ENCODE measurements at places on chromosomes 7 and 10.

DNA sequence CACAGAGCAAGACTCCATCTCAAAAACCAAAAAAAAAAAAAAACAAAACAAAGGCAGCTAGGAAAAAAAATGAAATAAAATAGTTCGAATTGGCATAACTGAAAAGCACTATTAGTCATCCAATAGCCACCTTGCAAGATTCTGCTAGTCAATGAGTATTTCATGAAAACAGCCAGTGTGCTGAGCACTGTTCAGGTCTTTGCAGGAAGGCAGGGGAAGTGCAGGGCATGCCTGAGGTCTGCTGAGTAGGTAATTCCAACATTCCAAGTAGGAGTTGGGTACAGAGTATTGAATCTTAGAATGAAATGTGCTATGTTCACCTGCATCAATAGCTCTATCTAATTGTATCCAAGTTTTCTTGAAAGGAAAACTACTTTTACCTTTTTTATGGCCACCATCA is 22.9 kb downstream of the ABRAXAS2 start:
- DNase-seq, result no peak

GRCh38 chr7:22074897-22075296 is 129.2 kb upstream of the CDCA7L start:
- no peak for DNase-seq

DNA sequence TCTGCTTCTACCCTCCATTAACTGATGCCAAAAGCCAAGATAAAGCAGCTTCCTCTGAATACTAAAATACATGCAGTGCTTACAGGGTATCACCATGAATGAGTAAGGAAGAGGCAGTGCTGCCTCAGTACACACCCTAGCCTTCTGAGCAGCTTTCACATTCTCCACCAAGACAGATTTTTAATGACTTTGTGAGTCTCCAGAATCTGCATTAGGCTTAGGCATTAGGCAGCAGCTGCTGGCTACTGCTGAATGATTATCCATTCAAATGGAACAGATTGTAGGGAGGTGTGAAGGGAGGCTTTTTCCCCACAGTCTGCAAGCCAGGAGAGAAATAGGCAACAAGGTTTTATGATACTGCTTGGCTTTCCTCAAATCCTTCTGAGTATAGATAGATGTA is 1226.7 kb upstream of the LRRN3 start:
- DNase-seq, result no peak

DNA sequence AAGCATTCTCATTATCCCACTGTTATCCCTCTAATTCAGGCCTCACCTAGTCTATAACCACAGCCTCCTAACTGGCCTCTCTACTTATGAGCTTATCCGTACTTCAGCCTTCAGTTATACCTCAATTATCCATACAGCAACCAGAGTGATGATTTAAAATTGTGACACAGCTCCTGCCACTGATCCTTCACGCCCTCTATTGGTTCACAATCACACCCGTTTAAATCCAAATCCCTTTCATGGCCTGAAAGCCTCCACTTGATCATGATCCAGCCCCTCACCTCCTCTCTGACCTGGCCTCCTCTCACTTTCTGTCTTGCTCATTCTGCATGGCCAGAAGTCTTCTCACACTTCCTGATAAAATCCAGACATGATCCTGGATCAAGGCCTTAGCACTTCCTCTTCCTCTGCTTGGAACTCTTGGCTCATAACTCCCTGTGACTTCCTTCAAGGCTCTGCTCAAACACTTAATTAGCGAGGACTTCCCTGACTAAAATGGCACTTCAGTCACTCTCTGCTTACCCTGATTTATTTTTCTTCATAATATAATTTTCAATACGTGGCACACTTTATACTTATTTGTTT is 19.0 kb upstream of the TMEM26 start:
- no peak for DNase-seq

DNA sequence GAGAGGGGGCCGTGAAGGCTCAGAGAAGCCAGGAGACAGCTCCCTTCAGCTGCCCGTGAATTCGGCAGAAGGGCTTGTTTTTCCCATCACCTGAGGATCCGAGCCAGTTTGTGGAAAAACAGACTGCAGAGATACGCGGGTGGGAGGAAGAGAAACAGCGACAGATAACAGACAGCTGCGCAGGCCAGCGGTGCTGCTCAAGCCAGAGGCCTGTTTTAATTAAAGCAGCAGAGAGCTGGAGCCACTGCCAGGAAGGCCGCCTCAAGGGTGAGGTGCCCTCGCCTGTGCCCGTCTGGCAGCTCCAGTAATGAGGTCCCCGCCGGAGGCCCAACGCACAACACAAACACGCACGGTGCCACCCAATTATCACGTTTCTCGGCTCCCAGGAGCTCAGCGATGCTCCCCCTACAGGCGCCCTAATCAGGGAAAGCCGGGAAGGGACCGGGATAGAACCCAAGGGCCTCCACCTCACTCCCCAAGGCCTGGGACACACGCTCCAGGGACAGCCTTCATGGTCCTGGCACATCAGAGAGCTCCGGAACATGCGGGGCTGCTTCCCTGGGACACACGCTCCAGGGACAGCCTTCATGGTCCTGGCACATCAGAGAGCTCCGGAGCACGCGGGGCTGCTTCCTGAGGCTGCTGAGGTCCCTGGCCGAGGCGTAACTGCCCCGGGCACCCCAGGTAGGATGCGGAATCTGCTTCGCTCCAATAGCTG is 60.6 kb upstream of the DNAAF5 start:
- DNase-seq, result no peak

- DNase-seq, result no peak
These were observed 33.6 kb downstream of the GHRHR start for GRCh38 chr7:30997316-30997715.

- DNase-seq, result no peak
These were observed 55.2 kb downstream of the NRP1 start for GRCh38 chr10:33279276-33279675.

GRCh38 chr7:105578496-105578895 is 2.8 kb downstream of the EFCAB10 start:
- no peak for DNase-seq

GRCh38 chr7:34104992-34105391 is 199.7 kb downstream of the BMPER start:
- no peak for DNase-seq

GRCh38 chr10:76576276-76576962 is 1061.2 kb downstream of the KCNMA1 start:
- DNase-seq, result no peak

DNA sequence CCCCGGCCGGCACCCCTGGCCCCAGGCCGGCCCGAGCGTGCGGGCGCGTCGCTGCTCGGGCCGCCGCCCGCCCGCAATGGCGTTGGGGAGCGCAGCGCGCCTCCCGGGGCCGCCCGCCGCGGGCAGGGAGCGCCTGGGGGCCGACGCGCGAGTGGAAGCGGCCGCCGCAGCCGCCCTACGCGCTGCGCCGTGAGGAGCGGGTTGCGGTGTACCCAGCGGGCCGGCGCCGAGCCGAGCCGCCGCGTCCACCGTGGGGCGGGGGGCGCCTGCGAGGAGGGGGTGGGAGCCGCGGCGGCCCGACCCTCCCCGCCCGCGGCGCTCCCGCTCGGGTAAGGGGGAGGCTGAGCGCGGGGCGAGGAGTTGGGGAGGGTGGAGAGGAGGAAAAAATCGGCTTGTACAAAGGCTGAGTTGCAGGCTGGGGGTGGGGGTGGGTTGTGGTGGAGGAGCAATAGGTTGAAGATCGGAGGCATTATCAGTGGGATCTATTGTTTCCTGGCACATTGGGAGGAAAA is 473 bp downstream of the PPP1R9A start:
- DNase-seq, result no peak

DNA sequence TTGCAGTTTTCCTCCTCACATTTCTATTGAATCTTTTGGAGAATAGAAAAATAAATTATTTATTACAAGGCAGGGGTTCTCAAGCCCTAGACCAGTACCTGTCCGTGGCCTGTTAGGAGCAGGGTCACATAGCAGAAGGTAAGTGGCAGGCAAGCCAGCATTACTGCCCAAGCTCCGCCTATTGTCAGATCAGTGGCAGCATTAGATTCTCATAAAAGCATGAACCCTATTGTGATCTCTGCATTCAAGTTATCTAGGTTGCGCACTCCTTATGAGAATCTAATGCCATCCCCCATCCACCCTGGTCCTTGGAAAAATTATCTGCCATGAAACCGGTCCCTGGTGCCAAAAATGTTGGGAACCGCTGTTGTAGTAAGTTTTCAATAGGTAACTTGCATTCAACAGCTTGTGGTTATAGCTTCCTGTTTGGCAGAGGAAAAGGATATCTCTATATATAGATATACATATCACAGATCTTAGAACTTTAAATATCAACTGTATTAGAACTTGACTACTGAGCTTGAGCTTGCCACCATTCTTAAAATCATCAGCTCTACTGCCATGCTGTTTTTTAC is 165.1 kb downstream of the AHR start:
- DNase-seq, result no peak

GRCh38 chr10:122248356-122249302 is 22.5 kb upstream of the BTBD16 start:
- no peak for DNase-seq

GRCh38 chr7:141359262-141359661 is 191.9 kb upstream of the AGK start:
- no peak for DNase-seq

- DNase-seq, result no peak
These were observed 53.8 kb downstream of the KDM7A start for GRCh38 chr7:140122965-140123364.

DNA sequence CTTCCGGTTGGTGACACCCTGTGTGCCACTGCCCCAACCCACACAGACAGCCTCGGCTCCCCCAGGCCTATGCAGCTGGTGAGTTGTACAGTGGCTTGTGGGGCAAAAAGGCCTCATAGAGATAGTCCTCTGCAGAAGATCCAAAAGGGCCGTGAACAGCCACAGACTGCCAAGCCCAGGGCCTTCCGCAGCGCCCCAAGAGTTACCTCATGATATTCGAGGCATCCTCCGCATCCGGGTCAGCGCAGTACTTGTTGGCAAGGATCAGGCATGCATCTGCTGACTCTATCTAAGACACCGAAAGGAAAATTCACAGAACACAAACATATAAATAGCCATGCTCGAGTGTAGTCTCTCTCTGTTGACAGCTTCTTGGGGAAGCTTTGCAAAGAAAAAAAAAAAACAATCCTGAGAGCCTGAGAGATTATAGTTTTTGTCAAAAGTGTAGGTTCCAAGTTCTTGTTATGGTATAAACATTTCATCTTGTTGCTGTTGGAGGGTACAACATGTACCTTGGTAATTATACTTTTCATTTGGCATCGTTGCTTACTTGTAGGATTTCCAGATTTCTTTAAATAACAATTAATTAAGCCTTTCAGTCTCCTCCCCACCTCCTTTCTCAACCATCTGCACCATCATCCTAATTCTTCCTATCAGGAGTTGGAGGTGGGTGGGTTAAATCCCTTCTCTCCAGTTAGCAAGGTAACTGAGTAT is 553.0 kb downstream of the KCNMA1 start:
- DNase-seq, result no peak

GRCh38 chr10:94608559-94608958 is 63.0 kb downstream of the HELLS start:
- no peak for DNase-seq

DNA sequence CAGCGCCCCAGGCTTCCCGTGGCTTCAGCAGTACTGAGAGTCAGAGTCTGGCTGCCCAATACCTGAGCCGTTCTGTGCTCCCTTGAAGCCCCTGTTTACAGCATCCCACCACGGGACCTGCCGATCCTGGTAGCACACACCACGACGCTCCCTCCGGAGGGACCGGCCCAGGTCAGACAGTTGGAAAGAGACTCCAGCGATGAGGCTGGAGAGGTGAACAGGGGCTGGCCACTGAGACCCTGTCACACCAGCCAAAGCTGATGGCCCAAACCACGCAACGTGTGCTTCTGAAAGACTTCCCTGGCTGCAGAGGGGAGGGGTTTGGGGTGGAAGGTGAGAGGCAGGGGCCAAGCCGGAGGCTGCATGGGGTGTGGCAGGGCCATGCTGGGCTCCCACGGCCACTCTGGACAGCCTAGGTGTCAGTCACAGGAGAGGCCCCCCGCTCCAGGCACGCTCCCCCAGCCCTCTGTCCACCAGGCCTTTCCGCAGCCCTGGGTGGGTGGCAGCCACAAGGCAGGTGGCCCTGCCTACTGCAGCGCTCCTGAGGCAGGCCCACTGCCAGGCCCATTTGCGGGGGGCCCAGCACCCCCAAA is 140.2 kb upstream of the CHST15 start:
- no peak for DNase-seq

GRCh38 chr7:106823631-106824030 is 41.5 kb upstream of the PIK3CG start:
- DNase-seq, result no peak

GRCh38 chr10:29618341-29619171 is 16.2 kb downstream of the SVIL start:
- DNase-seq, result no peak

DNA sequence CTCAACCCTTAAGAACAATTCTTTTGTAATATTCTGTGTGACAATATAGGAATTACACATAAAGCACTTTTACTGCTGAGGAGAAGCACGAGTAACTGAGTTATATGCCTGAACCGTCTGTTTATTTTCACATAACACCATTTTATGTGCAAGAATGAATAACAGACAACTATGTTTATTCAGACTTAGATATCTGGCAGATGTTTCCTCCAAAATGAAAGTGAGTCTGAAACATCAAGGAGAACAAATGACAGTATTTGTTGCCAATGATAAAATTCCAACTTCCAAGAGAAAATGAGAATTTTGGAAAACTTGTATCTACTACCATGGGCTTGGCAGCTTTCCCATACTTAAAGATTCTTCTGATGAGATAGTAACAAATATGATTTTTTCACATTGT is 51.4 kb downstream of the DNMBP start:
- DNase-seq, result no peak

- DNase-seq, result no peak
These were observed 60.0 kb upstream of the NKX6-2 start for GRCh38 chr10:132845780-132846595.

GRCh38 chr10:124699471-124700292 is 44.5 kb downstream of the FAM53B start:
- no peak for DNase-seq

DNA sequence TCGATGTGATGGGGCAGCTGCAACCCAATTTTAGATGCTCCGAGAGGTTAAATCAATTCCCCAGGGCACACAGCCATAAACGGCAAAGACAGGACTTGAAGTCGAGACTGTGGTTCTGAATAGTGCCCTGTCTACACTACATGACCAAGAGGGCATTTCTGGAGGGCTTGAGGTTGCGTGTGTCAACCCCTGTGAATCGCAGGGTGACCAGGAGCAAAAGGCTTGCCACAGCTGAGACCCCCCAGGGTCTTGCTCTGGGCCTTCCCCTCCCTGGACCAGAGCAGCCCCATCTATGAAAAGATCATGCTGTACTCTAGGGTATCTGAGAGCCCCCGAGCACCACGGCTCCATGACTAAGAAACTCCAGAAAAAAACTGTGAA is 26.8 kb upstream of the RASGEF1A start:
- no peak for DNase-seq

DNA sequence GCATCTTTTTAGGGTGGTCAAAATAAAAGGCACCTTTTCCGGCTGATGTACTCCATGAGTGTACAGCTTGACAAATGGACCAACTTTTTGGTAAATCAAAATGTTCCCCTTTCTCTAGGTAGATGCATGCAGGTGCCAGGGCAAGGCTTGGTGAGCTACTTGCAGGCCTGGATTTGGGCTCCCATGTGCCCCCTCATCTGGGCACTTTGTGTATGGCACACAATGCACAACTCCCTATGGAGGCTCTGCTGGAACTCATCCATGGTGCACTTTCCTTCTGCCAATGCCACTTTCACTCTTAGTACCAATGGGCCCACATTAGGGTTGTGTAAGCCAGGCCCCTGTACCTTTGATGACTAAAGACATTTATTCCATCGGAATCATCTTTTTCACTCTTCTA is 300.8 kb downstream of the SDHAF3 start:
- DNase-seq, result no peak

GRCh38 chr7:90251304-90251635 is 6.3 kb downstream of the CFAP69 start:
- no peak for DNase-seq
